ENCODE measurements at places on chromosomes 12 and 14.

DNA sequence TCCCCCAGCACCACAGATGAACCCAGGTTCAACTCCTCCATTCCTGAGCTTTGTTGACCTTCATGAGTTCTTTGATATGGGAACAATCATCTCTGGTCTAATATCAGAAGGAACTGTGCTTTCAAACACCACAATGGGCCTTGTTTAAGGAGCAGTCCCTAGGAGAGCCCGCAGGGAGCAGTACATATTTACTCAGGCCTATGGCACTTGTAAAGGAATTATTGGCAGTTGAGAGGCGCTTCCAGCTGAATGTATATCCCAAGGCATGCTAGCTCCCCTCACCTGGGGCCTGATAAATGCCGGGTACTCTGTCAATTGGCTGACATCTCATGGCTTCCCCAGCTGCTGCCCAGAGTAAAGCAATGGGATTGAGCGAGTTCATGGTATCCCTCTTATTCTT lies 76.2 kb downstream of the ZFP36L1 start:
- DNase-seq = no peak

- no peak for DNase-seq
These were observed 64.7 kb upstream of the GNPNAT1 start for GRCh38 chr14:52856139-52856538.

- DNase-seq = peak; percentile 56
These were observed 53.4 kb downstream of the PLBD1 start for GRCh38 chr12:14514154-14514842.

- DNase-seq = no peak
These were observed 101.5 kb upstream of the USP15 start for GRCh38 chr12:62158461-62159360.
